Fibroblast of pulmonary artery (primary cell): ENCODE measurements at places on chromosomes 7 and 10.

GRCh38 chr7:33813331-33813730 is 92.0 kb upstream of the BMPER start:
- DNase-seq, result peak; percentile 39

- no peak for DNase-seq
These were observed 82.3 kb downstream of the ZEB1 start for GRCh38 chr10:31401287-31401686.

DNA sequence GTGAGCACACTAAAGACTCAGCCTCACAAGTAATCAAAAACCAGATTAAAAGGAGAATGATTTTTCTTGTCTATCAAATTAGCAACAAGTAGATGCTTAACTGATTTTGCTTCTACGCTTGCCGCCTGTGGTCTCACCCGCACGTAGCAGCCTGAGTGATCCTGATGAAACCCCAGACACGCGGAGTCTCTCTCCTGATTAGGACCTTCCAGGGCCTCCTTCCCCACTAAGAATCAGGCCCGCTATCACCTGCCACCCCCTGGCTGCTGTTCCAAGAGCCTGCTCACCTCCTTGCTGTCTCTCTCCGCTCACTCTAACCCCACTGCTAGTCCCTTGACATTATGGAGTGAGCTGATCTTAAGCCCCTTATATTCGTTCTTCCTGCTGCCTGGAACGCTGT is 325.9 kb upstream of the NRP1 start:
- no peak for DNase-seq

GRCh38 chr7:23469961-23470250 is 385 bp downstream of the IGF2BP3 start:
- no peak for DNase-seq

GRCh38 chr7:47435889-47436312 is 146.0 kb downstream of the TNS3 start:
- DNase-seq, result peak; percentile 89
